CD4-positive, alpha-beta T cell treated with Interleukin-4 for 1 hour (primary cell): ENCODE measurements at places on chromosomes 2 and 18.

DNA sequence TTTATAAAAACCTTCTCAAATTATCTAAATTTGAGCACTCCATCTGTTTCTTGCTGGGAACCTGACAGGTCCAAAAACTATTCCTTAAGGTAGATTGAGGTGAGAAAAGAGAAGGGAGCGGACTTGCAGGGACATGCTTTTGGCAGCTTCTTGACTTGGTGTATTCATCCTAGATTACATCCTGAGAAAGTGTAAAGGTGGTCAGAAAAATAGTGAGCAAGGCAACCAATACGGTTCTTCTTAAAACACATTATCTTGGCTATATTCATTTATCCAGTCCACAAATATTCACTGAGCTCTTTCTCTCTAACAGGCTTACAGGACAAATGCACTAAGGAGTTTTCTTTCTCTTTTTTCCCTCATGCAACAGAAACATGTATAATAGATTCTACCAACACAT, 230.0 kb downstream of the LRP1B start:
- no peak for DNase-seq

- DNase-seq: no peak
Measured at GRCh38 chr2:8737571-8738175, 55.8 kb downstream of the ID2 start.

- no peak for DNase-seq
Measured at GRCh38 chr2:237194081-237194480, 108.4 kb downstream of the COPS8 start.

GRCh38 chr2:161161074-161161706, 962 bp downstream of the TANK start:
- DNase-seq: no peak

GRCh38 chr2:12428324-12428723, 288.4 kb upstream of the TRIB2 start:
- no peak for DNase-seq

DNA sequence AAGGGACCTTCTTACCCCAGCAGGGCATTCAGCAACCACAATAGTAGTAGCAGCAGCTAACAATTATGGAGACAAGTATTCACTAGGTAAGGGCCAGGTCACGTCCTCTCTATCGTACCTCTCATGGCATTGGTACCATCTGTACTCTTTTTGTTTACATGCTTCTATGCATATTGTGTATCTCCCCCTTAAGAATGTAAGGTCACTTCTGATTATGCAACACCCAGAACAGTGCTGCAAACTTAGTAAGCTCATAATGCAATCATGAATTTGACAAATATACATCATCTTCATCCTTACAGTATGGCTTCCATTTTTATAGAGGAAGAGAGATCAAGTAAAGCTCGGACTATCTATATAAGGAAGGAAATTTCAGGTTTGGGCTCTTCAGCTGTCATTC, 46.1 kb downstream of the SPRED2 start:
- no peak for DNase-seq

GRCh38 chr2:220783671-220784070, 788.4 kb downstream of the EPHA4 start:
- DNase-seq: no peak

- DNase-seq: no peak
Measured at GRCh38 chr2:187528042-187528441, 26.2 kb downstream of the TFPI start.

- DNase-seq: no peak
Measured at GRCh38 chr2:68588589-68588988, 54.8 kb upstream of the PROKR1 start.

DNA sequence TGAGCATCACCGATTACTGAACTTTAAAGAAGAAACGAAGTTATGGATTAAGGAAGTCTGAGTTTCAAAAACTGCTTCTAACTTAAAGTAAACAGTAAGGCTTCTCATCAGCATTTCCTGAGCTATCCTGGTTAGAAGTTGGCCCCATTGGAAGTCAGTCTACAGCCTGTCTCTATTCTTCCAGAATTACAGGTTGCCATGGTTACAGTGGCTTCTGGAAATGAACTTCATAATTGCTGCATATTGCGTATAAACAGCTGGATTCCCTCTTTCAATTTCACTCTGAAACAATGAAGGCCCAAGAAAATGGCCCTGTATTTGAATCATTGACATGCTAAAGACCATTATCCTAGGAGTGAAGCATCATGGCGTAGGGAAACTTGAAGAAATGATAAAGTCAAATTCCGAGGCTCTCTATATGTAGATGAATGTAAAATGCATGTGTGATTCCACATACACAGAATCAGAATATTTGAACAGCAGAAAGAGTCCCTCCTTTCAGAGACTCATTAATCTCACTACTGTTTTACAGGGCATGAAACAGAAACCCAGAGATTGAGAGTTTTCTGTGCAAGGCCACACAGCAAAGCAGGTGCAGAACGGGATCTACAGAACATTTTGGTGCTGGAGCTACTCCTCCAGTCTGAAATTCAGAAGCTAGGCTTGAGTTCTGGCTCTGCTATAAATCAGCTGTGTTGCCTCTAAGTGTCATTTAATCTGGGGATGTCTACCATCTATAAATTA, 856.4 kb upstream of the CELF4 start:
- no peak for DNase-seq

- DNase-seq: no peak
Measured at GRCh38 chr2:44305882-44306281, 30.6 kb downstream of the SLC3A1 start.

GRCh38 chr2:28209864-28210263, 182.8 kb upstream of the FOSL2 start:
- no peak for DNase-seq

DNA sequence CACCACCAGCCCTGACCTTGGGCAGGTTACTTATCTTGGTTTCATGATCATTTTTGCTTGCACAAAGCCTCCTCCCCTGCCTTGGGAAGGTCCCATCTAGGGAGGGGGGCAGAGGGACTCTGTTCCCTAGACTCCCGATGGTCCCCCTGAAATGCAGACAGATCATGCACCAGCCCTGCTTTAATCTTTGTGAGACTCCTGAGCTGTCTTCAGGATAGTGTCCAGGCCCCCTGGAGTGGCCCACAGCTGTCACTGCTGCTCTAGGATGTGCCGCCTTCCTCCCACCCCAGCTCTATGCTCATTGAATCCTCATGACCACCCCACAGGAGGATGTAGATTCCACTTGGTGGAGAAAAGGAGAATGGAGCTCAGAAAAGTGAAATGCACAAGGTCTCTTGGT, 28.0 kb downstream of the PCARE start:
- no peak for DNase-seq

DNA sequence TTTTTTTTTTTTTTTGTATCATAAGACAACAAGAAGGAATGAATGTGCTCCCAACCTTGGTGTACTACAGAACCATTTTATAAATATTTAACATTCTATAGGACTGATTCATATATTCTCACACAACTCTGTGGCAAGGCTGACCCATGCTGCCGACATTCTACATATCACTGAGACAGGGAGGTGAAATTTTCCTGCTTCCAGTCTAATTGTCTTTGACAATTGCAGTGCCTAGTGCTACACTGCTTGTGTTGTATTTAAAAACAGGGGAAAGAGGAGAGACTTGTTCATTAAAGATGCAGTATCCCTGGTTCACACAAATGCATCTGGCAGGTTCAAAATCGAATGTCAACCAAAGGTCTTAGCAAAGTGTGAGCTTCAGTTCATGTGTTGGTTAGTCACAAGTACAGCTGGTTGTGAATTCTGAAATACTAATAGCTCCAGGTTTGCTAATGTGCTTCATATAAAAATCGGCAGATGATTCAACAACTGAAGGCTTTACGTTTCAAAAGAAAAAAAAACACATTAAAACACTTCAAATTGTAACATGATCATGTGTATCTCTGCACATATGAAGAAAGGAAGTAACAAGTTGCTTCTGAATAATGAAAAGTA, 130.8 kb downstream of the FIGN start:
- no peak for DNase-seq

- DNase-seq: no peak
Measured at GRCh38 chr18:47418746-47419145, 167.3 kb upstream of the SKOR2 start.

DNA sequence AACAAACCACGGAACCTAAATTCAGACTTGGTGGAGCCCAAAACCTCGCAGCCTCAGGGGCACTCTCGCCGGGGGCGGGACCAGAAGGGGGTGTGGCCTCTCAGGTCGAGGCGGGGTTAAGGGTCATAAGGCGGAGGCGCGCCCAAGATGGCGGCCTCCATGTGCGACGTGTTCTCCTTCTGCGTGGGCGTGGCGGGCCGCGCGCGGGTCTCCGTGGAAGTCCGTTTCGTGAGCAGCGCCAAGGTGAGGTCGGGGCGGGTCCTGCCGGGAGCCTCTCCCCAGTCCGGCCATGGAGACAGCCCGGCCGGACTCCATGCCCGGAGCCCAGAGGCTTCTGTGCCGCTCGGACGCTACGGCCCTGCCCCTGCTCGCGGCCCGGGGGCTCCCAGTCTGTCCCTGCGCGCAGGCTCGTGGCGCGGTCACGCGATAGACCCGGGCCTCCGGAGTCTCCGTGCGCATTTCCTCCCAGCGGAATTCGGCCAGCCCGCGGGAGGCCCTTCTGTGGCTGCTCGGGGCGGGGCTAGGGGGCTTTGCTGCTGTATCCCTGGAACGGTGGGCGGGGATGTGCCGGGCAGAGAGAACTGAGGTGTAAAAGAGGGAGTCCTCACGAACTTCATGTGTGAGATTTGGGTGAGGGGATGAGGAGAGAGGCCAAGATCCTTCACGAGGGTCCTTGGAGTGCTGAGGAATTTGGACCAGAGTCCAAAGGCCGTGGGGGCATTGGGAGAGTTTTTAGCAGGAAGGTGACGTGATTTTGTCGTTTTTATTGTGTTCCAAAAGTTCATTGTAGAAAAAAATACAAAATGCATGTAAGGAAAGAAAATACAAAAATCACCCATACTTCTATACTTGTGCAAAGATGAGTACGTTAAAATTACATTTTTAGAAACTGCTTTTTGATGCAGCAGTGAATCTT, at the start of gene SMYD5:
Gene SMYD5 (plus strand): TSS at position 126 of the 916 bp plus-strand sequence. CDS start 22 bp downstream, at position 148.
- DNase-seq: peak; percentile 92

GRCh38 chr2:237664151-237664550, 36.8 kb downstream of the LRRFIP1 start:
- DNase-seq: no peak

GRCh38 chr2:200380091-200380561, 73.6 kb downstream of the SPATS2L start:
- DNase-seq: no peak

- no peak for DNase-seq
Measured at GRCh38 chr2:119671752-119672151, 7.2 kb upstream of the TMEM177 start.

DNA sequence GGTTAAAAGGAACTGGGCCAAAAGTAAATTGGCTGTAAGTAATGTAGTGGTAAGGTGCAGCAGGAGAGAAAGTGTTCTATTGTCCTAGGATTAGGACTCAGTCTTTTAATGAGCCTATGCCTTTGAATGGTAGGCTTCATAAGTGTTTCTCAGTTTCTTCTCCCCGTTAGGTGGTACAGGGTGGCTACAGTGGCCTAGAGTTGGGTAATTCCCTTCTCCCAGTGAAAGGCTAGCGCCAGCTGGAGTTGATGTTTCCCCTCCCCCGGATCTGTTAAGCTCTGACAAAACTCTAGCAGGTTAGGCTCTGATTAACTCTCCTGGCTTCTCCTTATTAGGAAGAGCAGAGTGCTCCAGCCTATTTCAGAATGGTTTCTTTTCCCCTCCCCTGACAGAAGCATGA, 127.7 kb downstream of the DNAH6 start:
- no peak for DNase-seq

DNA sequence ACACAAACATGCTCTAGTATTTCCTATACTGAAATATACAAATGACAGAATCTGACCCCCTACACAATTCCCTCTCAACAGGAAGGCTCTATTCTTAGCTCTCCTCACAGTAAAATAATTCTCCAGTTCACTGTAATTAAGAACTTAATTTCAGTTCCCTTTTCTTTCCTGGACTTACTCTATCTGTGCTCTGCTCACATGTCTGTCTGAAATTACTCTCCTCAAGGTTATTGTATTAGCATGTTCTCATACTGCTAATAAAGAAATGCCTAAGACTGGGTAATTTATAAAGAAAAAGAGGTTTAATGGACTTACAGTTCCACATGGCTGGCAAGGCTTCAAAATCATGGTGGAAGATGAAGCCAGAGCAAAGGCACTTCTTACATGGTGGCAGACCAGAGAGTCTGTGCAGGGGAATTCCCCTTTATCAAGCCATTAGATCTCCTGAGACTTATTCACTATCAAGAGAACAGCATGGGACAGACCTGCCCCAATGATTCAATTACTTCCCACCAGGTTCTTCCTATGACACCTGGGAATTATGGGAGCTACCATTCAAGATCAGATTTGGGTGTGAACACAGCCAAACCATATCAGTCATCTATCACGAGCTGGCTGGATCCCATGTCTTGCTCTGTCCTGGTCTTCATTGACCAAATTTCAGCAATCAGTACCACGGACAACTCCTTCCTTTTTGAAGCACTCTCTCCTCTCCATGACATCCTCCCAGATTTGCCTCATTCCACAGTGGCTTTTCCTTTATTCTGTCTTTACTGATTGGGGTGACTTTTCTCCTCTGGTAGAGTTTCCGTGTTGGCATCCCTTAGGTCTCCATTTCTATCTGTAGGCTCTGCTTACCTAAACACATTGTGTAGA, 110.9 kb downstream of the GALR1 start:
- no peak for DNase-seq

GRCh38 chr2:221255862-221256261, 316.2 kb downstream of the EPHA4 start:
- DNase-seq: no peak

GRCh38 chr2:133541376-133541775, 26.9 kb downstream of the NCKAP5 start:
- no peak for DNase-seq

DNA sequence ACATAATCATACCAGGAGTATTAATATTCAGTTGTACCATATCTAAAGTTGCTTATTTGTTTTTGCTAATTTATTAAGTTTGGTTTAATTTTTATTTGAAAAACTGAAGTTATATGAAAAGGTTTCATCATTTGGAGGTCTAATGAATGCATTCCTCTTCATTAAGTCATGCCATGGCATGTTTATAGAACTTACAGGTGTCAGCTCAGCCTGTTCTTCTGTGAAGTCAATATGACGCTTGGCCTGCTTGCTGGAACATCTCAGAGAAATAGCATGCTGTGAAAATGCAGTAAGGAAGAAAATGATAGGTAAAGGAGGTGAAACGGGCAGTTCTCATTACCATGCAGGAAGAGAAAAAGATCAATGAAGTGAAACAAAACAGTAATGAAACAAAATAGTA, 58.2 kb downstream of the RAPH1 start:
- no peak for DNase-seq

- no peak for DNase-seq
Measured at GRCh38 chr2:159573846-159574606, 42.3 kb downstream of the BAZ2B start.

DNA sequence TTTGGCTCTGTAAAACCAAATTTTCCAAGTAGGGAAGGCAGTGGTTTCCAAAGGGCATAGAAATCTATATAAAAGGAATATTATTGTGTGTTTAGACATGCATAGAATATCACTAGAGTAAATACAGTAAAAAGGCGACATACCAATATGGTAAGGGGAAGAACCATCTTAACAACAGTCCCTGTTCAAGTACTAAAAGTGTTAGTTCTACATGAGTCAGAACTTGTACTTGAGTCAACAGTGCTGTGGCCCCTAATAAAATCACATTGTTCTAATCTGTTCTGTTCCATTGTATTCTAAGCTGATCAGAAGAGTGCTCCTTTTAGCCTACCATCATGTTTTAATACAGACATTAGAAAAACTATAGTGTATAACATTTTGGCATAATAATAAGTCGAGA, 36.1 kb upstream of the TNFRSF11A start:
- no peak for DNase-seq

- DNase-seq: no peak
Measured at GRCh38 chr2:231185050-231185725, 13.2 kb upstream of the ARMC9 start.

GRCh38 chr2:177449159-177449558, 56.6 kb downstream of the AGPS start:
- DNase-seq: no peak
